ENCODE measurements at places on chromosomes 4 and X.
A peak's percentile ranks its signal among the peaks of the same experiment; 100 is the strongest.

DNA sequence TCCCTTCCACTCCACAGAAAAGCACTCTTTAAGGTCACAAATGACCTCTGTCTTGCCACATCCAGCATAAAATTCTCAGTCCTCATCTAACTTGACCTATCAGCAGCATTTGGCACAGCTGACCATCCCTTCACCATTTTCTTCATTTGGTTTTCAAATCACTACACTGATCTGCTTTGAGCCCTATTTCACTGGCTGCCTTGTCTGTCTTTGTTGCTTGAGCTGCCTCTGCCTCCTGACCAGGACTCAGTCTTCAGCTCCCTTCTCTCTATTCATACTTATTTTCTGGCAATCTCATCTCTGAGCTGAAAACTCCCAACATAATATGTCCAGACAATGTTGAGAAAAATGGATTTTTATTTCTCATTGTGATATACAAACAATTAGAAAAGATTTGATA lies 27.7 kb upstream of the PDE5A start:
- ATAC-seq = no peak

- ATAC-seq = peak; percentile 68
These were observed 82.4 kb downstream of the AFAP1 start for GRCh38 chr4:7857238-7857701.

DNA sequence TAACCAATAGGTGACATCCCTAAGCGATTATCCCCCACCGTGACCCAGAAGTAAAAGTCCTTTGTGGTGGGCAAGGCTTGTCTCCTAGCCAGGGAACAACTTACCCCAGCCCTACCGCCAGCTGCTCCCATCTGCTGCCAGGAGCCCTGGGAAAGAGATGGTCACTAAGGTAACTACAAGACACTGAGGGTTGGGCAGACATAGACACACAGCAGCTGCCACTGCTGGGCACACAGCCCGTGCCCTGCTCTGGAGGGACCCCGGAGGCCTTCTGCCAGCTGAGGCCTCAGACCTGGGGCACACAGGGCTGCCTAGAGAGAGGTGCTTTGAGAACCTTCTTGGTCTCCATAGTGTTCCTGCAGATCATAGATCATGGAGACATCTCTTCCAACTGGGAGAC lies 53.0 kb upstream of the PROM1 start:
- no peak for ATAC-seq

GRCh38 chr4:180190382-180190781 lies 2052.8 kb upstream of the TENM3 start:
- ATAC-seq = no peak

- ATAC-seq = peak; percentile 34
These were observed 12.8 kb downstream of the CYP4V2 start for GRCh38 chr4:186204103-186204559.

GRCh38 chr4:176981074-176981473 lies 188.4 kb upstream of the VEGFC start:
- no peak for ATAC-seq

DNA sequence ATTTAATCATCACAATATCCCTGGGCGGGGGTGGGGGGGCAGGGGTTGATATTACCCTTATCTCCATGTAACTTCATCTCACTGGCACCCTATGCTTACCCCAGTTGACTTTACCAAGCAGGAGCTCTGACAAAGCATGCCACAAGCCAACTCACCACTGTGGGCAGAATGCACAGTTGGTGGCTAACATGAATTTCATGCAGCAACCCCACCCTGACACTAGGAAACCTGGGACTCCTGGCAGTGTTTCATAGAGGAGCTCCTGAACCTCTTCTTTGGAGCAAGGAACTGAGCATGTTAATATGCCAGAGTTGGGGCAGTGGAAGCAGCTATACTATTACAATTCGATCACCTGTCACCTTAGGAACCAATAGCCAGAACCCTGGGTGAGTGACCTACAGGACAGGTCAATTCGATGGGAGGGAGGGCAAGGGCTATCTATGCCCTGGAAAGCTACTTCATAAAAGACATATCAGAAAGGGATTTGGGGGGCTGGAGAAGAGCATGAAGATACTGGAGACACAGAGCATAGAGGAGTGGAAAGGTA lies 97.2 kb upstream of the ACSL4 start:
- ATAC-seq = peak; percentile 54

DNA sequence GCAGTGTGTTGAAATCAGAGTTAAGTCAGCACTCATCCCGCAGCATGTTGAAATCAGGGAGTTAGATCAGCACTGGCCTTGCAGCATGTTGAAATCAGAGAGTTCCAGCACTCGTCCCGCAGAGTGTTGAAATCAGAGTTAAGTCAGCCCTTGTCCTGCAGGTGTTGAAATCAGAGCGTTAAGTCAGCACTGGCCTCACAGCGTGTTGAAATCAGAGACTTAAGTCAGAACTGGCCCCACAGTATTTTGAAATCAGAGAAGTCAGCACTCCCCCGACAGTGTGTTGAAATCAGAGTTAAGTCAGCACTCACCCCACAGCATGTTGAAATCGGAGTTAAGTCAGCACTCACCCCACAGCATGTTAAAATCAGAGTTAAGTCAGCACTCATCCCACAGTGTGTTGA lies 10.9 kb upstream of the UVSSA start:
- ATAC-seq = no peak

DNA sequence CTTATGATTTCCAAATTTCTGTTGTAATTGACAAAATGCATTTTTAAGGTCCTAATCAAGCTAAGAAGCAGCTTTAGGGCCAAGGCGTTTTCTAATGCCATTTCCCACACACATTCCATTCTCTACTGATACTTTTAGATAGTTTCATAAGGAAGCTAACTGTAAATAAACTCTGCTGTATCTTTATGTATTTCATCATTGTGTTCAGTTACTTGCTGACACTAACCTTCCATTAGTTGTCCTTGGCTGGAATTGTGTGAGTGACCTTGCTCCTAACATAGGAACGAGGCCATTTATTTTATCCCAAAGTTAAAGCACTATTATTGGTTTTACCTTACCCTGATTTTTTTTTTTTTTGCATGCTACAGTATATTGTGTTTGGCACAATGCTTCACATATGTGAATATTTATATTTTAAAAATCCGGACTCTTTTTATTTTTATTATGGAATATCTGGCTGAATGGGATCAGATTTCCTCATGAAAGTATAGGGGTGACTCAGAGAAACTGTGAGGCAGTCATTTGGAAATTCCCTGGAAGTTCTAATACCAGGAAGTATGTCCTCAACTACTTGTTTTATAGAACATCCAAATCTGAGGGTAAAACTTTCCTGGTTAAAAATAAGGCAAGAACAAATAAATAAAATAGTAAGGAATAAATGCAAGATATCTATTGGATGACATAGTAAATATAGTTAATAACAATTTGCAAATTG lies 62.7 kb upstream of the SORBS2 start:
- no peak for ATAC-seq

GRCh38 chr4:30756553-30756952 lies 36.4 kb downstream of the PCDH7 start:
- no peak for ATAC-seq
